CD4-positive, alpha-beta T cell treated with Interleukin-21 for 1 hour (primary cell): ENCODE measurements at places on chromosomes 7 and 10.
A peak's percentile ranks its signal among the peaks of the same experiment; 100 is the strongest.

DNA sequence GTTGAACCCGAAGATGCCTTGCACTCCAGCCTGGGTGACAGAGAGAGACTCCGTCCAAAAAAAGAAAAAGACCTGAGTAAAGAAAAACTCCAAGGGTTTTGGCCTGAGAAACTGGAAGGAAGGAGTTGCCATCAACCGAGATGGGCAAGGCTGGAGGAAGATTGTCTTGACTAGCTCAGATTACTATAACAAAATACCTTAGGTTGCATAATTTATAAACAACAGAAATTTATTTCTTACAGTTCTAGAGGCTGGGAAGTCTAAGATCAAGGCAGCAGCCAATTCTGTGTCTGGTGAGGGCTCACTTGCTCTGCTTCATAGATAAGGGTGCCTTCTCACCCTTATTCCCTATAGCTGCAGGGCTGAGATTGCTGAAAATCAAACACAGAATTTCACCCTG is 91.2 kb downstream of the CUL2 start:
- DNase-seq, result no peak

DNA sequence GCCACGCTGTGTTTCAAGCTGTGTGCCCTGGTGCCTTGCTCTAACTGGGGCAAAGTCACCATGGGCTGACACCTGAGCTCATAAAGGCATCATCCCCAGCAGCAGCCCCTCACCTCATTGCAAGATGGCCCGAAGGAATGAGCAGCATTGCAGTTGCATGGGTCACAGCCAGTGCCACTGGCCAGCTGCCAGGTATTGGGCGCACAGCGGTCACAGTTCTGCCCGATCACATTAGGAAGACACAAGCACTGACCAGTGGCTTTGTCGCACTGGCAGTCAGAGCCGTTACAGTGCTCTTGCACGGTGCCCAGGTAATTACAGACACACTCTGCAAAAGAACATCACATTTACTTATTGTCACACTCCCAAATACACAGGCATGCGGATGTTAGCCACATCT is 51.1 kb downstream of the LAMB1 start:
- no peak for DNase-seq

DNA sequence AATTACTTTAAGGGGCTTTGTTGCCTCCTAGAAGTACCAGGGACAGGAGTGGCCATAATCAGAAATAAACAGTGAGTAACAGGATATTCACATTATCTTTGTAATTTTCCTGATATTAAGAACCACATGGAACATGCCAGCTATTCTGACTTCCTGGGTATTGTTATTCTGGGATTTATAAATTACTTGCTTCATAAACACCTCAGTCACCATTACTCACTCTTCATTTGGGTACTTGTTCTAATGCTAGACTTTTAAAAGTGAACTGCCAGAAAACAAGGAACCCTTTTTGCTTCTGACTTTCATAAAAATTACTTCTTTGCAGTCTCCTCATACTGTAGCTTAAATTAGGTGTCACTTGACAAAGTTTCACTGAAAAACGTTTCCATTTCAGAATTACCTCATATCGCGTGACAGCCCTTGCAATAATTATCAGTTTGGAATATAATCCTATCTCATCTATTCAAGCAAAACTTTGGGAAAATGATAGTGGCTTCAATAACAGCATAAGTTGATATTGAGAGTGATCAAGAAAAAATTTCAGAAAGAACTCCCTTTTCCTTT is 29.8 kb downstream of the CABCOCO1 start:
- no peak for DNase-seq

GRCh38 chr10:119368991-119369869 is 161.9 kb downstream of the GRK5 start:
- DNase-seq, result no peak

DNA sequence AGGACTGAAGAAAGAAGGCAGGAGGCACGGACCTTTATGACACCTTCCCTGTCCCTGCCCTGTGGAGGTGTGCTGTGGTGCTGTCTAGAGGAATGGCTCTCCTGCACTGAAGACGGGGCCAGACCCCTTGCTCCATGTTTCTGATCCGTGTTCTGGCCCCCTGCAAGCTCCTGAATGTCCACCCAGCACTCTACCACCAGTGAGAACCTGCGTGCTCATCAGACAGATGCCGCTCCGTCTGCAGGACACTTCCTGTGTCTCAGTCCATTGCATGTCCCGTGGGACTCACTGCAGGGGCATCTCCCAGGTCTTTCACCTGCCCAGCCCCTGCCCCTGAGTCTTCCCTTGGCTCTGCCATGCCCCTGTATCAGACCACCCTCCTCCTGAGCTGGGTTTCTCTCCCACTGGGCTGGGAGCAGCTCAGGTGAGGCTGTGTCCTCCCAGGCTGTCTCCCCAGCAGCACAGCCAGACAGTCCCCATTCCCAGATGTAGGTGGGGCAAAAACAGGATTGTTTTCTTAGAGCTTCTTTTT is 278.3 kb upstream of the ZNF32 start:
- no peak for DNase-seq

DNA sequence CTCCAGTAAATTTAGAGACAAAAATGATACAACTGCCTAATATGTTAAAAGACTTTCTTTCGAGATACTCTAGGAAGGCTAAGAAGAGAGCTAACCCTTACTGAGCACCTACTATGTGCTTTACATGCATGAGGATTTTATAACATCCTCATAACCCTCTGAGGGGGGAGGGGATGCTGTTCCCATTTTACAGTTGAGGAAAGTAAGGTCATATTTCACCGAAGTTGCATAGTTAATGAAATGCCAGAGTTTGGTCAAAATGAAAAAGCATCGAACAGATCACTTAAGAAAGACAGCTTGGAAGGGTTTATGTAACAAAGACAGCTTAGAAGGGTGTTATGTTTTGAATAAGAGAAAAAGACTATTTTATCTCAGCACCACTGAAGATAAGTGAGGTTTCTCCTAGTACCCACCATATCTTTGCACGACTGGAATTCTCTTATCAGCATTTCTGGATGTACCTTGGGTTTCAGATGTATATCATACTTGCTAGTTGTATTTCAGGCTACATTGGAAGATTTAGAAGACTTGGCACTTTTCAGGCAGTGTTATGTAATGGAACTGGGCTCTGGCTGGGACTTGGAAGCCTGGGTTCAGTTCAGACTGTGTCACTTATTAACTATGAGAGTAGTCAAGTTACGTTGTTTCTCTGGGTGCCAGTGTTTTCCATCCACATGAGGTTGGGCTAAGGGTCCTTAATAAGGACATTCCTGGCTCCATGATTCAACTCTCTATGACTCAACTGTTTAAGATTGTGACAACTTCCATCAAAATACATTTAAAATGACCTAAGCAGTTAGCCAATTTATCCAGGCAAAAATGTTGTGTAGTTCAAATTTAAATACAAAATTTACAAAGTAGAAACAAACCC is 6.0 kb downstream of the RHOBTB1 start:
- no peak for DNase-seq

- DNase-seq, result no peak
Measured at GRCh38 chr10:71831646-71832552, 19.2 kb downstream of the PSAP start.

DNA sequence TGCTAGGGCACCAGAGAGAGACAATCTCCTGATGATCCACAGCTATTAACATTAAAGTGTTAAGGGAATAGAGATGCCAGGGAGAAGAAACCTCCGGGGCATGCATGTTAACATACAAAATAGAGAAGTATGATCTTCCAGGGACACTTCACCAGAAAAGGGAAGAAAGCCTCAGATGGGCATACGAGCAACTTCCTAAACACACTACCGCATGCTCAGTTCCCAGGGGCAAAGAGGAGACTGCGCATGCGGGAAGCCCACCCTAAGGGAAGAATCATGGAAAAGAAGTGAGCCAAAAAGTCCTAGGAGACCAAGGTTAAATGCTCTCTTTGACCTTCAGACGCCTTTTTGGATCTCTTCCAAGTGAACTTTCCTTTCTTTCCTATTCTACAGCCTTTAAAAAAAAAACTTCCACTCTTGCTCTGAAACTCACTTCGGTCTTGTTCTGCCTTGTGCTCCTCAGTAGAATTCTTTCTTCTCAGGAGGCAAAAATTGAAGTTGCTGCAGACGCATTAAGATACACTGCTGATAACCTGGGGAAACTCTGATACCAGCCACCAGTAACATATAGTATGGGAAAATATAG is 1211.3 kb downstream of the REEP3 start:
- no peak for DNase-seq

- no peak for DNase-seq
Measured at GRCh38 chr10:50310560-50311174, 59.4 kb upstream of the ASAH2 start.

DNA sequence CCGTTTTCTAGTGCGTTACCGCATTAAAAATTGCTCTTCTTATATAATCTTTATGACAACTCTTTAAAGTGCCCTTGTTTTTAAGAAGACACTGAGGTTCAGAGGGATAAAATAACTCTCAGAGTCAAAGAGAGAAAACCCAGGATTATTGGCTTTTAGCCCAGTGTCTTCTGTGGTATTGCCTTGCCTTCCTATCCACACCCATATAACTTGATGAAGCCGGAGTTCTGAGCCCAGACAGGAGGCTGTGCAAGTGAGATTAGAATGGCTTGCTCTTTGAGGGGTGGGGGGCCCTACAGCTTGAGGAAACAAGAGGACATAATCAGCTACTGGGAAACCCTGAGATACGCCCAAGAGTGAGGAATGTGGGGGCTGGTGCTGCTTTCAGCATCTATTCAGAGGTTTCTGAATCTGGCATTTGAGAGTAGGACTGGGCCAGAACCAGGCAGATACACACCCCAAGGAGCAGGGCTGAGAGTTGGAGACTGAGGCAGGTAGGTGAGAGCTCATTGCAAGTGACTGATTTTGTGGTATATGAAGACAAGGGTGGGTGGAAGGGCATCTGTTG is 2.3 kb downstream of the PRXL2A start:
- no peak for DNase-seq

- no peak for DNase-seq
Measured at GRCh38 chr10:8095959-8096358, 41.5 kb downstream of the GATA3 start.

GRCh38 chr7:83547526-83547925 is 101.4 kb downstream of the SEMA3E start:
- DNase-seq, result no peak

- DNase-seq, result no peak
Measured at GRCh38 chr7:18754766-18755165, 259.2 kb downstream of the HDAC9 start.

GRCh38 chr7:10588084-10588483 is 385.6 kb upstream of the PHF14 start:
- no peak for DNase-seq

DNA sequence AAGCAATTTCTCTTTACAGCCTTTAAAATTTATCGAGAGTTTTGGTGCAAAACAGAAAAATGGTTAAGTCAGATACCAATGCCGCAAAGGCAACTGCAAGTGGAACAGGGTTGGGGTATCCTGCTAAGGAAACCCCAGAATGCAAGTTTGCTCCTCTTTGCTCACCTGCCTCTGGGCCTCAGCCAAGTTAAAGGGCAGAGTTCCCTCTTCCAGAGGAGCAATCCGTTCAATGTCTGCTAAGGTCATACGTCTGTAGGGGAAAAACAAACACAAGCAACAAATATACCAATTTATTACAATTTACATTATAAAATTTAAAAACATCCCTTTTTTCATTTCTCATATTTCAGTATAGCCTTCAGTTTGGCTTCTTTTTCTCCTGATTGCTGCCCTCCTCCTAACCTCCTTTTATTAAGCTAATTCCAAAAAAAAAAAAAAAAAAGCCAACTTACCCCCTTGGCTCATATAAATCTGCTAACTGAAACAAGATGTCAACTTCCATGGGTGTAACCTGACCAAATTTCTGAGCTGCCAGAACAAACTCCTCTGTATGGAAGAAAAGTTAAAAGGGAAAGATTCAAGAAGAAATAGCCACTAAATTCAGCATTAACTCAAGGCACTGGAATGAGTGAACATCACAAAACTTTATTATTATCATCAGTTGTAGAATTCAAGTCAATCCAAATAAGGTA is 132.6 kb downstream of the SLC25A13 start:
- DNase-seq, result no peak

GRCh38 chr7:16695621-16696237 is 49.7 kb downstream of the BZW2 start:
- DNase-seq, result peak; percentile 5

DNA sequence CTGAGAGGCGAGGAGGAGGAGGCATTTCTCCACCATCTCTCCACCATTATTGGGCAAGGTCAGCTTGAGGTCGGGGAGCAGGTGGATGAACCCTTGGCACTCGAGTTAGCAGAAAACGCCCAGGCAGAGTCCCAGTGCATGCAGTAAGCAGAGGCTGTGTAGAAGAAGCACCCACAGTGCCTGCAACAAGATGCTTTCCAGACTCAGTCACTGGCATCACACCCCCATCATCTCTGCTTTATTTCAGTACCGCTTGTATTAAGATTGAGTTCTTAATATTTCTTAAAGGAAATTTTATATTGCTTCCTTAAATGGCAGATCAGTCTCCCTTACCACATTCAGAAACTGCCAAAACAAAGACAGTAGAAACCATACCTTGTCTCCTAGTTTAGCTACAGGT is 122.3 kb upstream of the PPIF start:
- DNase-seq, result no peak

DNA sequence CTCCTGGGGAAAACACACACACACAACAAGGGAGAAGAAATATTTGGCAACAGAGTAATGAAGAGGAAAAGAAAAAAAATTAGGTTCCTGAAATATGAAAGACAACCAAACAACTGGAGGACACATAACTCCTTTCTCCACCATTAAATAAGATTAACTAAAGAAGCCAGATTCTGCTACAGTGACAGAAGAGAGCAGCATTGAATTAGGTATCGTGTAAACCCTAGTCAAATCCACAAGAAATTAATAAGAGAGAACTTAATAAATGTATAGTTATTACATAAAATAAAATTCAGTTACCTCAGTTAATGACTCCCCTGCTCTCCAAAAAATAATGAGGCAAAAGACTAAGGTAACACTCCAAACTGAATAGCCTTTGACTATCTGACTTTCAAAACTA is 306.7 kb downstream of the CRPPA start:
- peak; percentile 1 for DNase-seq

GRCh38 chr10:32951111-32951510 is 6.9 kb downstream of the ITGB1 start:
- no peak for DNase-seq

GRCh38 chr10:19961076-19962053 is 145.1 kb downstream of the PLXDC2 start:
- no peak for DNase-seq

DNA sequence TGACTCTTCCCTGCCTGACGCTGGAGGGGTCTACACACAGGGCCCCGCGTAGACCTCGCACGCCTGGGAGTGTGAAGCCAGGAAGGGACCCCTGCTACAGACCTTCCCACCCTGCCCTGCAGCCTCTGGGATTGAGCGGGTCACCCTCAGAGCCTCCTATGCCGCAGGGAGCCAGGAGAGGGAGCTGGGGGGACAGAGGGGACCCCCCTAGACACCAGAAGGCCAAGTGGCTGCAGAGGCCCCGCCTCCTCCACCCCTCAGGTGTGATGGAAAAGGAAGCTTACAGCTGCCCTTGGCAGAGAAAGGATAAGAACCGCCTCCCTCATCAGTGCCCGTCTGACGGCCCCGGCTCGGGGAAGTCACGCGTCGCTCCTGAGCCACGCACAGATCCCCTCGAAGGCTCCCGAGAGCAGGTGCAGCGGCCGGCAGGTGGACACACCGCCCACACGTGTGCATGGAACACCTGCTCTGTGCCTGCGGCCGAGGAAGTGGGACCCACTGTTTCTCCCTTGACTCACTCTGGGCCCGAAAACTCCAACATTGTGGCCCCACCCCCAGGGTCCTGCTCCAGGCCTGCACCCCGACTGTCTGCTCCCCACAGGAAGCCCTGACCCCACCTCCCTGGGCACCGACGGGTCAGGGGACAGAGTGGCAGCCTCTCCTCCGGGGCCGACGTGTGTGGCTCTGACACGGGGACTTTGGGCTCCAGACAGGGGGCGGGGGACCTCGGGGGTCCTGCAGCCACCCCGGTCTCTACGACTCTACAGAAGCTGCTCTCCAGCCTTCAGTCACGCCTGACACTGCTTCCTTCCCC is 73.3 kb downstream of the MICALL2 start:
- no peak for DNase-seq
